Endothelial cell (in vitro differentiated cells): ENCODE measurements at places on chromosomes 11 and 22.

DNA sequence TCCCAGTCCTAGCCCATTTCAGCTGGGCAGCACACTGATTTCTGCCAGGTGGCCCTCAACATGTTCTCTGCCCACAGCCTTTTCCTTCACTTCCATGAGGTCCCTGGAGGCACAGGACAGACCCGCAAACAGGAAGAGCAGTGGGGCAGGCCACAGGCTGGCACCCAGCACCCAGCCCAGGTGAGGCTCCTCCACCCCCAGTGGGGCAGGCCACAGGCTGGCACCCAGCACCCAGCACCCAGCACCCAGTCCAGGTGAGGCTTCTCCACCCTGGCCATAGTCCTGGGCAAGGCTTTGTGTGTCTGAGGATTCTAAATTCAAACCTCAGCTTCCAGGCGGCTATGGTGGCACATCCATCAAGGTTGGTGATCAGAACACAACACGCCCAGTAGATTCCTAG lies 1413.0 kb downstream of the BRD1 start:
- no peak for DNase-seq

DNA sequence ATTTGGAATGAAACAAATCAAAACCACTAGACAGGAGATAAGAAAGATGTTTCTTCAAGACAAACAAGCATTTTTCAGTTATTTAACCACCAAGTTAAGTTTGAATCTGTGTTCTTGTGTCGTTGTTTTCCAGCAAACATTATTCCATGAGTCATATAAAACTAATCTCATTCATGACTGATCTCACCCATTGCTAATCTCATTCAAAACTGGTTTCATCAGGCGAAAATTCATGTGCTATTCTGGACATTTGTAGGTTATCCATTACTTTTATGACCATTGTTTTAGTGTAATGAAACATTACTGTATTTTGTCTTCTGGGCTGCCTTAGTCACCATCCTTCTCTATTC lies 221.8 kb downstream of the DDX10 start:
- no peak for DNase-seq

DNA sequence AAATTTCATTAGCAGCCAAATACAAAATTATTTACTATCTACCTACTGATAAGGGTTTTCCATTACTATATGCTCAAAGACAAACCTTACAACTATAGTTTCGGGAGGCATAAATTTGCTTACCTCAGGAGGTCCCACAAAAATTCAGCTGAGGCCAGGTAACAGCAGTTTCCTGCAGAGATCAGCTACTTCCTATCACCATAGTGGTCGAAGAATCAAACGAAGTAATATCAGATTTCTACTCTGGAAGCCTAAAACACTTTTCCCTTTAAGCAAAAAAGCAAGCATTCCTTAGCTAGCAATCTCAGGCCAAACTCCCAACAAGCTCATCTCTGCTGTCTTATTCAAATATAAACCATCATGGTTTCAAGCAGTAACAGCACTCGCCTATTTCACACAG lies 3.1 kb downstream of the NAP1L4 start:
- no peak for DNase-seq

DNA sequence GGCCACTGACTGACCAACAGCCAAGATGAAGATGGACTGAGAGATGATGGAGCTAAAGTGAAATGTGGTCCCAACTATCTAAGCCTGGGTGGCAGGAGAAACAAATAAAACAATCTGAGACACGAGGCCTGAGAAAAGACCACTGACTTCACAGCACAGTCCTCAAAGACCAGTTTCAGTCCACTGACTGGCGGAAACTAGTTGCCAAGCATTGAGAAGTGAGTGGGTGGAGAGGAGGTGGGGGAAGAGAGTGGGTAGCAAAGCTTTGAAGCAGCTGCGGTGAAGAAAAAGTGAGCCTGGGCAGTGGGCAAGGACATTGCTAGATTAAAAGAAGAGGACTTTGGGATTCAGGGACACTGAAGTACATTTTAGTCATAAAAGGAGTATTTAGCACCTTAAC lies 1.9 kb downstream of the MS4A1 start:
- DNase-seq, result no peak

- peak; percentile 37 for DNase-seq
Measured at GRCh38 chr11:75350743-75351540, 519 bp downstream of the ARRB1 start.

- no peak for DNase-seq
Measured at GRCh38 chr22:34950489-34950888, 115.5 kb upstream of the ISX start.

- peak; percentile 24 for DNase-seq
Measured at GRCh38 chr11:84261707-84262106, 975.5 kb upstream of the CCDC90B start.

DNA sequence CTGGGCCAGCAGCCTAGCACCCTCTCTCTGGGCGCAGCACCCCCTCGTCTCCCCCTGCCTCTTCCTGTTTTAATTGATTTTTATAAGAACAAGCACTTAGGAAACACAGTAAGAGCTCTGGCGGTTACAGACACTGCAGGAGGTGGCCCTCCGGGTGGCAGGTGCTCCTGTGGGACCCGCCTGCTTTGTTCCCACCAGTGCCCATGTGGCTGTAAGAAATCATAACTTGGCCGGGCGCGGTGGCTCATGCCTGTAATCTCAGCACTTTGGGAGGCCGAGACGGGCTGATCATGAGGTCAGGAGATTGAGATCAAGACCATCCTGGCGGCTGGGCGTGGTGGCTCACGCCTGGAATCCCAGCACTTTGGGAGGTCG lies 18.4 kb downstream of the TSPAN4 start:
- DNase-seq, result no peak

DNA sequence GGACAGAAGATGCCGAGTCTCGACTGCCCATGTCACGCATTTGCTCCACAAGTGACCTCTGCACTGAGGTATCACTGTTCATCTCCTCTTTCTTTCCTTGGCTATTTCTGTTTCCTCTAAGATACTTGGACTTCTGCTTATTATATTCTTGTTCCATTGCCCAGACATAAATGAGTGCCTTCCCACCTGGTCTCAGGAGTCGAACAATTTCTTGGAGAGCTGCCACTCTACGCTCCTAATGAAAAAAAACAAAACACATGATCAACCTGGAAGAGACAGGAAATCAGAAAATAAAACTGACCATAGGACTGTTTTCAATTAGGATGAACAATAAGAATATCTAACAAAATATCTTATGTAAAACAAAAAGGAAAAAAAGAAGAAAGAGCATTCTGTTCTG lies 47.4 kb upstream of the CWF19L2 start:
- no peak for DNase-seq

DNA sequence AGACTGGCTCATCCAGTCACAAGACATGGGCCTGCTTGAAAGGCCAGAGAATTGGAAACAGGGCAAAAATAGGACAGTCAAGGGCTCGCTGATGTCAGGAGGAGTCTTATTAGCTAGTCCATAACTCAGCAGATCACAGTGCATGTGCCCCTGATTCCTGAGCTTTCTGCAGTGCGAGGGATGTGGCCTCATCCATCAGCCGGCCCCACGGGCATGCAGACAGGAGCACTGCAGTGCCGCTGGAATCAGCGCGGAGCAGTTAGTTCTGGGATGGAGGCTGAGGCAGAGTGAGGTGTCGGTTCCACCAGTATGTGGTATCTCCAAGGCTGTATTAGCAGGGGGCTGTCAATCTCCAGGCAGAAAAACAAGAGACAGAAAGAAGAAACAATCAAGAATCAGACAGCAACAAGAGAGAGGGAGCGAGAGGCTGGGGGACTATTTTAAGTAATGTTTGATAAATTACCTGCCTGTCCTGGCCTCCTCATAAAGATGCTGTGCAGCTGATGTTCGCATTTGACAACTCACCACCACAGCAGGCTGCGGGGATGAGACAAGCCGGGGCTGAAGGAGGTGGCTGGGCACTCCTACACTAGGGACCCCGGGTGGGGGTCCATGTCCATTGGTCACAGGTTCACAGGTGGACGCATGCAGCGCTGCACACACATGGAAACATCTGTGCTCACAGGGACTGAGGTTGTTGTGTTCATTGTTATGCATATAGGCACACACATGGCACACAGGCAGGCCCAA lies 167.2 kb downstream of the TRIM29 start:
- DNase-seq, result no peak

DNA sequence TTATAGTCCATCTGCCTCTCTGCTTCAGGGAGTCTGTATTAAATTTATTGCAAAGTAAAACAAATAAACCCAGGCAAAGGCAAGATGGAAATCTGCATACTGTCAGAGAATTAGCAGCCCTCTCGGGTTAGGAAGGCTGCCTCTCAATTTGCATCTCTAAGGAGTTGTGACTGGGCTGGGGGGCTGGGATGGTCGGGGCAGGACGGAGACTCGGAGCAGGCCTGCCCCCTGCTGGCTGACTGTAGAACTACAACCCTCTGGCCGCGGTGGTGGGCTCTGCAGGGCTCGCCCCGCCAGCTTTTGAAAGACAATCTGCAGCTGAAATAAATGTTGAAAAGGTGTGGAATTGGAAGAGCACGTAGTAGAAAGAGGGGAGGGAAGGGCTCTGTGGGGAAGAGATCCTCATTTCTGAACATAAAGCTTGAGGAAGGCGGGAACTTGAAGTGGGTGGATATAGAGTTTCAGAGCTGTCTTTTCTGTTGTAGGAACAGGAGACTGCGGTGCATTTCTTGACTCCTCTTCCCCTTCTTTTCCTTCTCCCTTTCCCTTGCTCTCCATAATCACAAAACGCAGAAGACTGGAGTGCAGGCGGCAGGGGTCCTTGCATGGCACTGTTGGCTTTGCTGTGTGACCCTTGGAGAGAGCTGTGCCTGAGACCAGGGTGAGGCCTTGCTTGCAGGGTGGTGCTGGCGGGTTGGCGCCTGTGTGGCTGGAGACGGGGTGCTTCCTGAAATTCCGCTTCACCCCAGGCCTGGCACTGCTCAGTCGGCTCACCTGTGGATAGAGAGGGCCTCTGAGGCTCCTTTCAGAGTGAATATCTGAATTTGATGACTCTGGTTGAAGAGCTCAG lies 22.6 kb upstream of the PKNOX2 start:
- peak; percentile 84 for DNase-seq

DNA sequence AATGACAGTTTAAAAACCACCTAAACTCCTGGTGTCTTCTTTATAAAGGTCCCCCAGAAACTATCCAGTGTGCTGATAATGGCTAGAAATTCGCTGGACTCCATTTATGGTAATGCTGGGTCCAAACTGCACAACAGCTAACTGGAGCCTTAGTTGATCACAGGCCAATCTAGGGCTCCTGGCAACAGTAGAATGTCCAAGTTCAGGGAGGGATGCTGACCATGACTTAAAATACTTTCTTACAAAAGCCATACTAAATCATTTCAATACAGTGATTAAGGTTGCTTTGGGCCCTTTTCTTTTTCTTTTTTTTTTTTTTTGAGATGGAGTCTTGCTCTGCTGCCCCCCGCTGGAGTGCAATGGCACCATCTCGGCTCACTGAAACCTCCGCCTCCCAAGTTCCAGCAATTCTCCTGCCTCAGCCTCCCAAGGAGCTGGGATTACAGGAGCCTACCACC lies 14.5 kb upstream of the GAB2 start:
- DNase-seq, result peak; percentile 46

- no peak for DNase-seq
Measured at GRCh38 chr11:26105762-26106423, 226.0 kb upstream of the ANO3 start.

DNA sequence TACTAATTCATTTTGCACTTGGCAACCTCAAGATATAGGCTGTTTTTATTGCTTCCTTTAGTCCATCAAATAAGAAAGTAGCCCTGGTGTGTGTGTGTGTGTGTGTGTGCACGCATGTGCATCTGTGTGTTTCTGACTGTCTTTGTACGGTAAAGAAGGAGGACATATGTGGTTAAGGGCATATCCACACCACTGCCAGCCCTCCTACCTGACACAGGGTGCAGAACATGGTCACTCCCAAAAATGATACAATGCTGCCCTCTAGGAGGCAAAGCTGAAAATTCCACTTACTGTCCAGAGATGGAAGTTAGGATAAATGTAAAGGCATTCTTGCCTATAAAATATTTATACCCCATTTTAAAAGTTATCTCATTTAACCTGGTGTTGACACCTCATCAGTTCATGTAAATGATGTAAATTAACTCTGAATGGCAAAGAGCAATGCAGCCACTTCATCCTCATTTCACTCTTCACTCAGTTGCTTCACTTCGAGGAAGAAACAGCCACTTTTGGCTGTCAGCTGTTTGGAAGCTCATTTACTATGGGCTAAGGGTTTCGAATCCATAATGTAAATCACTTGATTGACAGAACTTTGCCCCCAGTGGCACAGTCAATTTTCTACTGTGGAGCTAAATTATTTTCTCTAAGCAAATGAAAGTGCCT lies 83.1 kb upstream of the MTNR1B start:
- DNase-seq, result peak; percentile 74

DNA sequence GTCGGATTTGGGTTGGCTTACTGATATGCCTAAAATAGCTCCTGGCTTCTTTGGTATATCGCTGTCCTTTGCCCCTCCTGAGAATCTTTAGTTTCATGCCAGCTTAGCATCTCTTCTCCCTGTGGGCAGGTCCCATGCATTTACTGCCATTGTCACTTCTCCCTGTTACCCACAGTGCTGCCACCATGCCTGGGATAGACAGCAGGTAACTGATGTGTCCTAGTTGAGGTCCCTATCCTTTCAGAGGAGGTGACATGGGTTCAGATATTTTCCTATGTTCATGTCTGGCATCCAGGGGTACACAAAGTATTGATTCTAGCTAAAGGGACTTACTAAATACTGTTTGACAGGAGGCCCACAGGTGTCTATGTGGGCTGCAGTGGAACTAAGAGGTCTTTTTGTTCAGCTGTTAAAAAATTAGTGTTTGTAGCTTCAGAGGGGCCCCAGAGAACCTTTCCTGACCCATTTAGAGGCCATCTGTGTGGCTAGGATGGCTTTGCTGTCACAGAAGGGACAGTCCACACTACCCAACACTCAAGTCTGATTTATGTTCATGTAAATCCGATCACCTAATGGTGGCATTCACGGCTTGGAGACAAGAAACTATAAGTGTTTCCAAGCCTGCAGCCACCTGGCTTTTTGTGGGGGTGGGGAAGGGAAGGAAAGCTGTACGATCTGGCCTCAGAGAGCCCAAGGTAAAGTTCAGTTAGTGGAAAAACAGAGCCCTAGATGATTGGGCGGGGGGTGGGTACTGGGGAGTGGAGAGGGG lies 8.5 kb downstream of the TIMP3 start:
- no peak for DNase-seq

DNA sequence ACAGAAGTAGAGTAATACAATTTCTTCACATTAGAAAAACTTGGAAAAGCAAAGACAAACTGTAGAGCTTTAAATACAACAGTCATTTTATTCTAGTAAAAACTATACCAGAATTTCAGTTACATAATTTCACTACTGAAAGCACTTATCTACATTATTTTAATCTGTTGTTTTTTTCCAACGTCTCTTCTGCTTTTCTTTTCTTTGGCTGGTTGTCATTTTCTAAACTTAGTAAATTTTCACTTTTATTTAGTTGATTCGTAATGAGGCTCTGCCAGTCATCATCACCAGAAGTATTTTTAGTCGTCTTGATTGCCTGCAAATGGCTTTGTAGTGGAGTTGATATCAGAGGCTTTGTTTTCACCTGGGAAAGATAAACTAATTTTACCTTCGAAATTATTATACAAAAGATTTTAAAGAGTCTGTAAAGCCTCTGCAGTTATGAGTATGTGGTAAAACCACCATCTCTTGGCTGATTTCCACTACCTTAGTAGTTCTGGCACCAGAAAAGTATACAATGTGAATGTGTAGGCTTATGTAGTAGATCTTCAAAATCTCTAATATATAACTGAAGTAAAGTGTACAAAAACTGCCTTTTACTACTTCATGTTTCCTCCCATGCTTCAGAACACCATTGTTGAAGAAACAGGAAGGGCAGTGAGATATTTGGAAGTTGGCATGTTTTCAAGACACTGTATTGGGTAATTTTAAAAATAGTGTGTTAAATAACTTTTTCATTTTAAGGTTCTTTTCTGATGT lies 19.2 kb downstream of the EIF3M start:
- DNase-seq, result no peak

GRCh38 chr11:45060707-45061106 lies 85.7 kb upstream of the PRDM11 start:
- DNase-seq, result no peak
